Activated CD4-positive, alpha-beta memory T cell treated with anti-CD3 and anti-CD28 coated beads, Interleukin-2, amount 10 ng/mL, durations not matched to agents 7 days and 5 days (primary cell): ENCODE measurements at places on chromosomes 11 and 22.

- no peak for DNase-seq
These were observed 97.7 kb upstream of the TP53I11 start for GRCh38 chr11:45048313-45048841.

- DNase-seq: no peak
These were observed 99.3 kb downstream of the FDX1 start for GRCh38 chr11:110529043-110529442.

DNA sequence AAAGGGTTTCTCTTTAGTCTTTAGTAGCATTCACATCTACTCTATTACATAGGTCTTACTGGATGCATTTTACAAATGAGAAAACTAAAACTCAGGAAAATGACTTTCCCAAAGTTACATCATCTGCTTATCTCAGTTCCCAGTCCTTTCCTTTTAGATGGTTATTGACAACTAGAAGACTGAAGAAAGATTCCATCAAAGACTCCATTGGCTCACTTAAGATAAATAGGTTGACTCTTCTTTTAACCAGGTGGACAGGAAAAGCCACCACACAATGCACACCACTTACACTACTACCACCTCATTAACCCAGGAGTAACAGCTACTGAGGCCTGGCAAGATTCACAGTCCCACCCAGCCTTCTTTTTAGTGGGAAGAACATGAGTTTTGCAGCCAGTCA, 123.6 kb downstream of the TRIM44 start:
- DNase-seq: no peak

GRCh38 chr22:39724857-39725256, 154.3 kb downstream of the CACNA1I start:
- DNase-seq: peak; percentile 13

GRCh38 chr22:47301820-47302475, 539.5 kb downstream of the TBC1D22A start:
- no peak for DNase-seq

- no peak for DNase-seq
These were observed 62.8 kb downstream of the PHF21B start for GRCh38 chr22:44947049-44947448.

DNA sequence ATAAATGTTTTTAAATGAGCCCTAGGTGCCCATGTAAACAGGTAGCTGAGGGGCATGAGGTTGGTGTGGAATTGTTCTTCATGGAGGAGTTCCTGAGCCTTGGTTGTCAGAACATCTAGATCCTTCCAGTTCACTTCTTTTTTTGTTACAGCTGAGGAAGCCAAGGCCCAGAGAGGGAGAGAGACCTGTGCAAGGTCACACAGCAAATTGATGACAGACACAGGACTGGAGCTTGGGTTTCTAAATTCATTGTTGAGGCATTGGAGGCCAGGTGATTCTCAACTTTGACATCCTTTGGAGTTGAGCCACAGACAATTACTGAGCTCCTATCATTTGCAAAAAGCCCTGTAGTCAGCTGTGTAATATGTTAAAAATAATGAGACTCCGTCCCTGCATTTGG, 73.1 kb upstream of the CRYBB3 start:
- no peak for DNase-seq

GRCh38 chr11:87779276-87780067, 395.8 kb downstream of the RAB38 start:
- DNase-seq: no peak

DNA sequence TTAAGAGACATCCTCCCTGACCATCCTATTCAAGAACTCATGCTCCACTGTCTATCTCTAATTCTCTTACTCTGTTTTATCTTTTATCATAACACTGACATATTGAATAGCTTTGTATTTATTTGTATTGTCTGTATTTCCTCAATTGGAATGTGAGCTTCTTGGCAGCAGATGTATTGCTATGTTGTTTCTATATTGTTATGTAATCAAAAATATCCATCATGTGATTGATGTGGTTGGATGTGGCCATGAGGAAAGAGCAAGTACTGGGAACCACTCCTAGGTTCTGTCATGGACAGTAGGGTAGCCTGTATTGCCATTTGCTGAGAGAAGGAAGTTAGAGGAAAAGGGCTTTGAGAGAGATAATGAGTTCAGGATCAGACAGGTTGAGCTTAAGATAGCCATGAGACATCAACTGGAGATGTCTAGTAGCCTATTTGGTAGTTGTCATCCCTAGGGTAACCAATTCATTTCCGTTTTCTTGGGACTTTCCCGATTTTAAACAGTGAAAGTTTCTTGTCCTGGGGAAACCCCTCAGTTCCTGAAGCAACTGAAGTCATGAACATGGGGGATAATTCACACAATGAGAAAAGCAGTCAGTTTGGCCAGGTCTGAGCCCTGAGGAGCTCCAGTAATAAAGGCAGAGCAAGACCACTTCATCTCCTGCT, 404.5 kb downstream of the INSC start:
- no peak for DNase-seq

GRCh38 chr22:24137595-24137994, 43.7 kb upstream of the SUSD2 start:
- no peak for DNase-seq

DNA sequence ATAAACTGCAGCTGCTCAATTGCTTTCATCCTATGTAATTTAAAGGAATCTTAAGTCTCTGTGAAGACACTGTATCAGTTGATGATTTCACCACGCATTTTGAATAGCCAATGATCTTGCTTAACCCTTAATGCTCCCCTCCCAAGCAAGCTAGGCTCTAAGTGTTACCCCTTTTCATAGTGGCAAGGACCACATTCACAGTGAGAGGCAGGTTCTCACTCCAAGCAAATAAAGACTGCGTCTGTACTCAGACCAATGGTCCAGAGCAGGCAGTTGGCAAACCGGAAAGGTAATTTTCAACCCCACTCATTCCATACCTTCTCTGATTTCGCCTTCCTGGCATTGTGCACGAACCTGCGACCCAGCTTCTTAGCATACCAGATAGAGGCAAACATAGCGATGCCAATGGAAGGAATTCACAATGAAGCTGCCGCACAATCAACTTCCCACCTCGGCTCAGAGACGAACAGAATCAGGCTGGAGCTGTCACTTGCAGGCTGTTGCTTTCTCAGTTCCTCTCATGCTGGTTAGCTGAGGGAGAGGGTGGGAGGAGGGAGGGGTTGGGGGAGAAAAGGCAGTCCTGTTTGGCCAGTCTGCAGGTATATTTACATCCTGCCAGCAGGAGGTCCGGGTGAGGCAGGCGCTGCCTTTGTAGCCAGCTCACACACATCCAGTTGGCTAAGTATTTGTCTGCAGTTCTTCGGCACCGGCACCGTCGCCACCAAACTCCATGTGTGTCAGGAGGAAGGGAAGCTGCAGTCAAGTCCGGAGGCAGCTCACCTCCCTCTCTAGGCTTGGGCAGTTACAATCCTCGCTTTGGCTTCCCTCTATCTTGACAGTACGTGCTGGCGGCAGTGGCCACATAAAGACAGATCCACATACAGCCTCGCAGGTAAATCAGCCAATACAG, 1151.2 kb upstream of the CCDC90B start:
- no peak for DNase-seq

- DNase-seq: no peak
These were observed 382.1 kb downstream of the MN1 start for GRCh38 chr22:27419473-27419872.

- no peak for DNase-seq
These were observed 89.0 kb downstream of the CCDC73 start for GRCh38 chr11:32705309-32706033.

GRCh38 chr11:32829680-32830412, at the start of gene PRRG4:
Gene PRRG4 (plus strand): TSS chr11:32829927. CDS start chr11:32830530, 603 bp downstream.
- peak; percentile 59 for DNase-seq

GRCh38 chr11:113989381-113989780, 14.5 kb downstream of the HTR3A start:
- DNase-seq: no peak

DNA sequence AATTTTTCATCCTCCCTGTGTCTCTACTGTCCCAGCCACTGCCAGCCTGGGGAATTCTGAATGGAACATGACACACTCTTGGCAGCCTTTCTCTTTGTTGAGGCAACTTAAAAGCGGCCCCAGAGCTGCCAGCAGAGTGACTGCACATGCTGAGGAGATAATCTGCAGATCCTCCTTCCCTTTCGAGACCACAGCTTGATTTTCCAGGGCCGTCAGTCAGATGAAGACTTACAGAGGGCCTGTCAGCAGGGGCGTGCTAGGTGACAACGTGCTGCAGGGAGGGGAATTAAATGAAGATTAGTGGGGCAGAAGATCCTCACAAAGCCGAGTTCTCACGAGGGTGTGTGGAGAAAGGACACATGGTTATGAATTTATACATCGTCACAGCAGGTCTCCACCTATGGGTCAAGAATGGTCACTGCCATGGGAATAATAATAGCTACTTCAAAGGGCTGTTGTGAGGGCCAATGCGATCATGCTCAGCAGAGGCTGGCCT, 193.5 kb upstream of the PITPNB start:
- no peak for DNase-seq

GRCh38 chr11:119262668-119263351, 54.1 kb downstream of the MCAM start:
- DNase-seq: peak; percentile 19

GRCh38 chr11:73242251-73243092, 24.4 kb downstream of the P2RY2 start:
- DNase-seq: peak; percentile 69

- no peak for DNase-seq
These were observed 92.6 kb downstream of the PKNOX2 start for GRCh38 chr11:125257190-125257579.

DNA sequence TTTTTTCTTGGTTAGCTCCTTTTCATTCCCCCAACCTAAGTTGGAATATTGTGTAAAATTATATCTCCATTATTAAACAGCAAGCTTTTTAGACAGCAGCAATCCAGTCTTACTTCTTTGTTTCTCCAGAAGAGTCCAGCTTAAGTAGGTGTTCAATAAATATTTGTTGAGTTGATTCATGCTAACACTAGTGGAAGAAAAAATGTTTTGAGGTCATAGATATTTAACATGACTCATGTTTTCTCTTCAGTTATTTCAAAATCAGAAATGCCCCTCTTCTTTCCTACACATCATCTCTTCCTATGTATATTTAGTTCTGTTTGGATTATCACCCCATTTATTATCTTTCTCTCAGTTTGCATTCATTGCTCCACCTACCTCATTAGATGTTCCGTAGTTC, 20.3 kb downstream of the CCDC83 start:
- no peak for DNase-seq

- no peak for DNase-seq
These were observed 38.5 kb downstream of the SIK3 start for GRCh38 chr11:117059611-117060148.

GRCh38 chr11:1307163-1307870, 2.1 kb downstream of the TOLLIP start:
- DNase-seq: no peak

DNA sequence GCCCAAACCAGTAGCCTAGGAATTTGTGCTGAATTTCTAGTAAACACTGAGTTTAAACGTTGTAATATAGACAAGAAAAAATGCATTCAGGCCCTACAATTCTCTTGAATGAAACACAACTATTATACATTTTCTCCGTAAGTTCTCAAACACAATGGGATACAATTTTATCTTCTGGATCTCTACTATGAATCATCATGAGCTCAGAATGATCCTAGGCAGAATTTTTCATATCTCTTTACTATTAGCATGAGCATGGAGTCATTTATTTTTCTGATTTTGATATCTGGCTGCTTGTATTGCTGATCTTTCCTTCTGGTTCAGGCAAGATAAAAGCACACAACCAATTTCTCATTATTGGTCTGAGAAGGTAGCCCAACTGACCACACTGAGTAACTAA, 1123.4 kb upstream of the RAG2 start:
- DNase-seq: no peak

GRCh38 chr11:34314936-34315335, 42.9 kb downstream of the ABTB2 start:
- DNase-seq: no peak

- no peak for DNase-seq
These were observed 60.2 kb downstream of the NTM start for GRCh38 chr11:131430473-131431208.

- no peak for DNase-seq
These were observed 11.7 kb downstream of the LIMK2 start for GRCh38 chr22:31223786-31224191.

DNA sequence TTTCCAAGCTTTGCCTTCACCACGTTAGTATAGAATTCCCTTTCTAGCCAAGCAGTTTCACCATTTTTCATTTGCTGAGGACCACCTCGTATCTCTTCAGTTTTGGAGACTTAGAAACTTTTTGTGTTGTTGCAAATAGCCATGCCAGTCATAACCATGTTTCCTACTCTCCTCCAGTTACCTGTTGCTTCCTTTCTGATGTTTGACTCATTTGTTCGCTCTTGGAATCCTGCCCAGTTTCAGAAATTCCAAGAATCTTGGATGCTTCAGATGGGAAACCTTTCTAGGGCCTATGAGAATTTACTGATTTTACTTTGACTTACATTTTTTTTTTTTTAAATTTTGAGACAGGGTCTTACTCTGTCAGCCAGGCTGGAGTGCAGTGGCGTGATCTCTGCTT, 65.4 kb downstream of the PPP6R3 start:
- no peak for DNase-seq

DNA sequence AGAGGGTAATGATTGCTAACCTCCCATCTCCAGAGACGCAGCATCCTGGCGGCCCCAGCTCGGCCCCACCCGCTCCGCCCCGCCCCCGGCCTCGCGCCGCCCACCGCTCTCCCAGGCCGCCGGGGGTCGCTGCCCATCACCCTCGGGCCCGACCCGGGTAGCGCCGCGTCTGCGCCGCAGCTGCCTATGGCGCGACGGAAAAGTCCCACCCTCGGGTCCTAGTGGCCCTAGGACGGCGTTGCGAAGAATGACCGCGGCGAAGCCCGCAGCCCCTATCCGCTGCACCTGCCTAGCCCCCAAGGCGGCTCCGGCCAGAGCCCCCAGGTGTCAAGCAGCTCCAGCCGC, 457 bp downstream of the CPSF7 start:
- peak; percentile 72 for DNase-seq

GRCh38 chr22:50019316-50019715, 6.8 kb upstream of the IL17REL start:
- no peak for DNase-seq

GRCh38 chr22:39534591-39535356, 2.2 kb upstream of the RPS19BP1 start:
- peak; percentile 83 for DNase-seq

GRCh38 chr11:44030996-44031395, 16.8 kb upstream of the ACCSL start:
- DNase-seq: no peak

DNA sequence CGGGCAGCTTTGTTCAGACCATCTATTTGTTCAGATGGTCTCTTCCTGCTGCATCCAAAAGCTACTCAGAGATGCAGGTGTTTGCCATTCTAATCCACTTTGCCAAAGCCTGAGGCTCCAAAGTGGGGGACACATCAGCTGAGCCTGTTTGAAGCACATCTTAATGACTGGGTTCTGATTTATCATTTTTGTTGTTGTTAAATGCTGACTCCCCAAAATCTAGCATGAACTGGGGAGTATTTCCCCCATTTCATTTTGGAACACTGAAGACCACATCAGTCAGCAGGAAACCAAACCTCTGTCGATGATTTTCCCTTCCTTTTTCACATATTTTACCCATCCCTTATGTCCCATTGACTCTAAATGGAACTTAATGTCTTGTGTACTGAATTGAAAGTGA, 262.6 kb downstream of the NTM start:
- no peak for DNase-seq

GRCh38 chr11:74138572-74138971, 32.2 kb downstream of the C2CD3 start:
- no peak for DNase-seq
